ENCODE measurements at places on chromosomes 13 and 19.

DNA sequence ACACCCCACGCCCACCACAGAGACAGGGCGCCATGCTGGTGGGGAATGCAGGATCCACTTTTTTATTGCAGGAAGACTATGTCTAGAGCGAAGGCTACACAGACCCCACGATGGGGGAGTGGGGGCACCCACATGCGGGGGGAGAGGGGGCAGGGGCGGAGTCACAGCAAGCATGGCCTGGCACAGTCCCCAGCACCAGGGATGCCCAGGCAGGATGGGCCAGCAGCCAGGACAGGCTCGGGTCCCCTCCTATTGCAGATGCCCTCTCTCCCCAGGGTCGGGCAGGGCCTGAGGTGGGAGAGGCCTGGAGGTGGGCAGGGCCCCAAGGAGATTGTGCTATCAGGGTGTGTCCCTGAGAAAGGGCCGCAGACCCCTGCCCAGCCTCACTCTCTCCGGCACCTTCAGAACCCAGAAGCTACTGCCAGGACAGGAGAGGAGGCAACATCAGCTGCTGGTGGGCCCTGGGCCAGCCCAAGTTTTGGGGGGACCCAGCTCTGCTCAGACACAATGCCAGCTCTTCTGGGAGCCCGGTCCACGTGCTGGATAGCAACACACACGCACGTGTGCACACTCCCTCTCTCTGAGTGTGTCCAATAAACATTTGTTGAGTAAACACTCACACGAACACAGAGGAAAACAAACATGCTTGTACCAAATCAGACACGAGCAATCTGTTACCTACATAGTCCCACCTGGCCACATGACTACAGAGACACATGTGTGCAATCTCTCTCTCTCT is 6.5 kb downstream of the DIRAS1 start:
- no peak for DNase-seq

DNA sequence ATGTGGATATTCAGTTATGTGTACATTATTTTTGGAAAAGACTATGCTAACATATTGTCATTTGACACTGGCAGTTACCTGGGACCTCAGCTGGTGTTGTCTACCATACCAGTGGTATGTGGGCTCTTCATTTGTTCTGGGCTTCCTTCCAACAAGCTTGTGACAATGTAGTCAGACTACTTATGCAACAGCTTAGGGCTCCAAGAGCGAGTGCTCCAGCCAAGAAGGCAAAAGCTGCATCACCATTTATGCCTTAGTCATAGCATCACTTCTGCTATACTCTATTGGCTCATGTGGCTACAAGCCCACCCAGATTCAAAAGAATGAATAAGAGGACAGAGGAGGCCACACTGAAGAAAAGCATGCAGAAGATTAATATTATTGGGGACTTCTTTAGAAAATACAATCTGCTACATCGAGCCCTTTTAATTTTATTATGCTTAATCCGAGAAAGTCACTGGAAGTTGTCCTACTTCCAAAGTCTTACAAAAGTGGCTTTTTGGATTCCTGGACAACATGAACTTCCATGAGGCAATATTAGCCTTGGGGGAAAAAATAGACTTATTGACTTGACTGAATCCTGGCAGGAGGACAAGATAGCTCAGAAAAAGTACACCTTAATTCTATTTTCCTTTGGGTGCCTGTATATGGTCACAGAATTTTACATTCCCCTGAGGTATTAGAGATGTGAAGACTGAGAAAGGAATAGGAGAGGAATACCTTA is 529.4 kb upstream of the HTR2A start:
- no peak for DNase-seq

GRCh38 chr13:94249512-94249911 is 230.0 kb downstream of the DCT start:
- DNase-seq = no peak

GRCh38 chr19:36973021-36973843 is 57.1 kb downstream of the ZNF568 start:
- DNase-seq = peak; percentile 61

- no peak for DNase-seq
Observed at GRCh38 chr19:45255611-45256157, 4.6 kb downstream of the MARK4 start.

DNA sequence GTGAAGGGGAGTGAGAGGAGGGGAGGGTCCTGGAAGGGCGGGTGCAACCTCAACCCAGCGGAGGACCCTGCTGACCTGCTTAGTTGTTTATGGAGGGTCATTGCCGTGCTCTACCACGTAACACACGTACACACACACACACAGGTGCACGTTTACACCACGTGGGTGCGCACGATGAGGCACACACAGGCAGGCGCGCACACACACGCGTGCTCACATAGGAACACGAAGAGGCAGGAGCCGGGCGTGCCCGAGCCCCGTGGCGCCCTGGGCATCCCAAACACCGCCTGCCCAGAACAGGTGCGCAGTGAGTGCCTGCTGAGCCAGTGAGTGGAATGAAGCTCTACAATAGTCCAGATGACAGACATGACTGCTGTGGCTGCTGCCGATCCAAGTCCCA is 11.2 kb upstream of the MADCAM1 start:
- DNase-seq = no peak

- no peak for DNase-seq
Observed at GRCh38 chr13:87426742-87427141, 244.4 kb upstream of the SLITRK5 start.

- no peak for DNase-seq
Observed at GRCh38 chr19:39057615-39058014, 25.3 kb upstream of the FBXO27 start.

- no peak for DNase-seq
Observed at GRCh38 chr13:105247830-105248229, 1287.6 kb downstream of the EFNB2 start.

GRCh38 chr19:56955637-56956216 is 115.2 kb upstream of the PEG3 start:
- DNase-seq = no peak

DNA sequence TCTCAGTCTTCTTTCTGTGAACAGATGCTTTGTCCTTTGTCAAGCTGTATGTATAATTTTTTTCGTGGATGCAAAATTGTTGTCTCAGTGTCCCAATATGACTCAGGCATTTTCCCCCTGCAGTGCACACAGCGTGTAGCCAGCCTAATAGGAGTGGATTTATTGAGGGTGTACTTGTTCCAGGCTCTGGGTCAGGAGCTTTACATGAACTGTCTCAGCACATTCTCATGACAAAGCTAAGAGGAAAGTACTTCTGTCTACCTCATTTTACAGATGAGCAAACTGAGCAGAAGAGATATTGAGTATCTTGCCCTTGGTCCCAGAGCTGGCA is 50.8 kb downstream of the STK24 start:
- DNase-seq = no peak

DNA sequence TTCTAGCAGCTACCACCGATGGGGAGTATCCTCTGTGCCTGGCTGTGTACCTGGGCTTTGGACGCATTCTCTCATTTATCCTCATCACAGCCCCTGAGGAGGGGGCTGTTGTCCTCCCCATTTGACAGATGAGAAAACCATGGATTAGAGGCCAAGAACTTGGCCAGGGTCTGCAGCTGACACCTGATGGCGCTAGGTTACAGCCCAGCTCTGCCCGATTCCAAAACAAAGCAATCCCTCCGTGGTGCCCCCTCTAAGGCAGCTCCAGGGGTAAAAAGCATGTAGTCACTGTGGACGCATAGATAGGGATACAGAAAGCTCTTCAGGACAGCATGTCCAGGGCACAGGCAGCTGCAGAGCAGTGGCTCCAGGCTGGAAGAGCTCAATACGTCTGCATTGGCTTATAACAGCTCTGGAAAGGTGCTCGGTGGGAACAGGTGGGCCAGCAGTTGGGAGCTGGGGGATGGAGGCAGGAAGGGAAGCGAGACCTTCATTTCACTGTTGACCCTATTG is 35.4 kb upstream of the UQCRFS1 start:
- no peak for DNase-seq

GRCh38 chr13:99178636-99179035 is 22.0 kb upstream of the UBAC2 start:
- DNase-seq = no peak

DNA sequence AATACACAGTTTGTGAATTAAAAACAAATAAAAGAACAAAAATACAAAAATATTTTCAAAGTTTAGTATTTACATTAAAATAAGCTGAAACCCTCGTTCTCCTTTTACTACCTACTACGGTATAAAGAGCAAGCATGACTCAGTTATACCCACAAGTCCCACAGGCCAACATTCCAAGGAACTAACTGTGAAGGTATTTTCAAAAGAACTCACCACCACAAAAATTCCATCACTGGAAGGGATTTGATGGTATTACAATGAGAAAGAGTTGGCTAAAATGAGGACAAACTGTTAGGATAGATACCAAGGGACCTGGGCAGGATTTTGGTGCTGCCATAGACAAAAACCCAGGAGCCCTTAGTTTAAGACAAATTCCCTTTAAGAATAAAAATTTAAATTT is 122.7 kb downstream of the TBC1D4 start:
- DNase-seq = no peak

GRCh38 chr19:2375353-2376121 is 15.5 kb downstream of the TMPRSS9 start:
- DNase-seq = no peak

GRCh38 chr13:52793515-52794061 is 54.0 kb upstream of the CNMD start:
- no peak for DNase-seq

- no peak for DNase-seq
Observed at GRCh38 chr13:77896536-77896935, 22.1 kb downstream of the EDNRB start.

DNA sequence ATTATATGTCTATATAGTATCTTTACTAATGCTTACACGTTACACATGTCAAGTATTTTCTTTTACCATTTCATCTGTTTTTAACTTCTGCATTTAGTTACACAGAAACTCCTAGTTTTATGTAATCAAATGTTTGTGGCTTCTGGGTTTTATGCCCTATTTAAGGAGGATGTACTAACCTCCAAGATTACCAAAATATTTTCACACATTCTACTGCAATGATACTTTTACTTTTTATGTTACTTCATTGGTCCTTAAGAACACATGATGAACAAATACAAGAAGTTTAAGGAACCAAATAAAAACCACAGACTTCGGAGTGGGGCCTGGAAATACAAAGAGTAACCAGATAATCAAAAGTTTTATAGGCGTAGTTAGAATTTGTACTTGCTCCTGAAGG is 37.2 kb downstream of the ZC3H13 start:
- no peak for DNase-seq

DNA sequence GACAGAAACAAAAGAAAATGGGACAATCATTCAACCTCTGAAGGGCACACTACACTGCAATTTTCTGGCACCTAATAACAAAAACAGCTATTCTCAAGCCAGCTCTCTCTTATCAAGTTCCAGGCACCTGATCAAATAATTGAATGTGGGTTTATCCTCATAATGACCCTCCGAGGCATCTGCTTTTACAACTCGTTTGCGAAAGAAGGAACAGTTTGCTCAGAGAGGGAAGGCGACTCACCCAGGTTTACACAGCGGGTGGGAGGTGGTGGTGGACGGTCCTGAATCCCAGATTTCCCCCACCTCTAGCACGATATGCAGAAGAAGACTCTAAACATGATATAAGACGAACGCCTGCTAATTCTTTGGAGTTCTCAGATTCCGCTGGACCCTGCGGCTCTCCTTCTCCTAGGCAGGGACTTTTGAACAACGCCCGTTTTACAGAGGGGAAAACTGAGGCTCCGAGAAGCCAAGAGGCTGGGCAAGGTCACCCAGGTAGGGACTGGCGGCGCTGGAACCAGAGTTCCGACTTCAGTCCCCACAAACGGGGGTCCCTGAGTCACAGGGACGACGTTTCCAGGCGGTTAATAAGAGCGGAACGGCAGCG is 641 bp downstream of the SGTA start:
- DNase-seq = no peak

DNA sequence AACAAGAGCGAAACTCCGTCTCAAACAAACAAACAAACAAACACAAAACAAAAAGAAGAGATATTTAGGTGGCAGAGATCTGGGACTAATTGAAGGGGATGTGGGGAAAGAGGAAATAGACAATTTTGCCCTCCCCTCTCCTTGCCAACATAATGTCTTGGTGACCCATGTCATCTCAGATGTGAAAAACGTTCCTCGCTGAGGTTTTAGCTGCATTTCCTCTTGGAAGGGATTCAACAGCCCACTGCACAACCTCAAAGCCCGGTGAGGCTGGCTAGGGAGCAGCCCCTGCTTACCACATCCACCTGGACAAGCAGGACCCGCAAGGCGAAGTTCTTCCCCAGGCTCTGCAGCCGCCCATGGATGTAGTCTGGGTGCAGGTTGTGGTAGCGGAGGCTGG is 4.9 kb downstream of the ERCC1 start:
- DNase-seq = no peak

- peak; percentile 42 for DNase-seq
Observed at GRCh38 chr19:2032296-2032941, 16.9 kb upstream of the BTBD2 start.

DNA sequence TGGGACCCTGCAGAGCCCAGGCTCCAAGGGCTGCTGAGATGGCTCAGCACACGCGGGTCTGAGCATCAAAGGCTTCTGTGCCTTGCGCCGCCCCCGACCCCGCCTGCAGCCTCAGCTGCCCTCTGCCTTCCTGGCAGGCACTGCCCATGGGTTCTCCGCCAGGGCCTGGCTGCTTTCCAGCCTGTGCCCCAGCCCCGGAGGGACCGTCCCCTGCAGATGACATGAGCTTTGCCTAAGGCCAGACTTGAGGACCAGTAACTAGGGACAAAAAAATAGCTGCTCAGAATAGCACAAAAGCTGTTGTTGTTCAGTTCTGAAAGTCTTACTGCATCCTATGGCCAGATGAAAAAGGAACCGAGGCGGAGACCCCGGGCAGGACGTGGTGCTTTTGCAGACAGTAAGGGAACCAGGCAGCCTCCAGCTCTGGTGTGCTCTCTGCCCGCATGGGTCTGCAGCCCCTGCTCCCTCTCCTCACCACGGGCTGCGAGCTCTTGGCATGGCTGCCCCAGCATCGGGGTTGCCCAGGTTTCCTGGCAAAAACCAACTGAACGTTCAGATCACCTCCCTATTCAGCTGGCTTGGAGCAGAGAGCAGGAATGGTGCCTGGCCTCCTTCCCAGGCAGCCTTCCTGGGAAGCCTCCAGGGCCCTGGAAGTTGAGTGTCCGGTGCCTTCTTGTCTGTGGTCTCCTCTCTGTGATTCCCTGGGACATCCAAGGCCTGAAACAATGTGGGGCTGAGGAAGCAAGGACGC is 12.5 kb upstream of the CFAP97D2 start:
- no peak for DNase-seq

- no peak for DNase-seq
Observed at GRCh38 chr13:40206241-40207000, 460.0 kb downstream of the FOXO1 start.

GRCh38 chr13:25766576-25766975 is 285.2 kb downstream of the SHISA2 start:
- no peak for DNase-seq

GRCh38 chr13:101951114-101951513 is 450.7 kb downstream of the FGF14 start:
- DNase-seq = no peak
